Endodermal cell (in vitro differentiated cells): ENCODE measurements at places on chromosomes 2 and 18. TPM values are rescaled to one million over a fixed set of nuclear protein-coding genes. Genes with fewer than 3 reads are reported as not detected.
A peak's percentile ranks its signal among the peaks of the same experiment; 100 is the strongest.

DNA sequence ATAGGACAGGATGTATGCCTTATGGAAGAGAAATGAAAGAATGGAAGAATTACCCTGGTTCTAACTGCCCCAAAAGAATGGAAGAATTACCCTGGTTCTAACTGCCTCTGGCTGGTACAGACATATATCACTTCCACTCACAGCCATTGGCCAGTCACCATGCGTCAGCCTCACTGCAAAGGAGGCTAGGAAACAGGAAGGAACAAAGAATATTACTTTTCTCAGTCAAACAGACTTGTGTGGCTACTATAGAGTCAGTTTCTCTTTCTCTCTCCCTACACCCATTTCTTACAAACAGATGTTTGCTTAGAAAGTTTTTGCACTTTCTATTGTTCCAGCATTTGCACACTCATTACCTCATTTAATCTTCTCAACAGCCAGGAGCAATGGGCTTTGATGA is 1111.1 kb upstream of the KLHL29 start:
- peaks cover 5% of the 10 kb centered on the region for H3K4me1 ChIP-seq
- no peak overlapping the region for H3K27ac ChIP-seq
- H3K4me3 ChIP-seq: no peak overlapping the region
- H3K36me3 ChIP-seq: no peaks in the 10 kb centered on the region

GRCh38 chr2:3005859-3006501 is 371.6 kb downstream of the EIPR1 start:
- no peaks in the 10 kb centered on the region for H3K4me1 ChIP-seq
- H3K36me3 ChIP-seq: no peaks in the 10 kb centered on the region
- no peak overlapping the region for H3K4me3 ChIP-seq

- no peaks in the 10 kb centered on the region for H3K27me3 ChIP-seq
- no peak overlapping the region for H3K27ac ChIP-seq
- no peak for DNase-seq
- H3K4me1 ChIP-seq: peaks cover 3% of the 10 kb centered on the region
- H3K36me3 ChIP-seq: no peaks in the 10 kb centered on the region
These were observed 155.3 kb upstream of the ALKAL2 start for GRCh38 chr2:443216-443615.

DNA sequence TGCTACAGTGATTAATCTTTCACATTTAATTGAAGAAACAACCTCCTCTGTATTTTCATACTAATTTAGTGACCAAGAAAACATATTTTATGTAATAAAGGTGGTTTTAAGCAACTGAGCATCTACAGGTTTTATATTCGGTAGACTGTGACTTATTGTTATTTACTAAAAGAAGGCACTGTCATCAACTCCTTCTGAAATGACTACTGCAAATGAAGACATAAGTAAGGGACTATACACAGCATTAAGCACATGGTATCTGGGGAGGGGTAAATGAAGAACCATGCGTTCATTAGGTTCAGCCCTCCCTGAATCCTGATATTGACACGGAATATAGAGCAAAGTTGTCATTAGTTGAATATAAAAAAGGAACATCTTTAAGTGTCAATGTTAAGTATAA is 4.3 kb downstream of the CDH20 start:
- H3K27me3 ChIP-seq: peaks cover 34% of the 10 kb centered on the region
- no peak for DNase-seq
- no peaks in the 10 kb centered on the region for H3K36me3 ChIP-seq
- H3K4me3 ChIP-seq: no peak overlapping the region
- H3K4me1 ChIP-seq: no peaks in the 10 kb centered on the region

GRCh38 chr2:219627103-219628100 is at the start of gene SLC4A3:
TSS of gene SLC4A3 (plus strand) at chr2:219627630. CDS start at chr2:219627993, 363 bp downstream.
- no peaks in the 10 kb centered on the region for H3K4me1 ChIP-seq
- H3K4me3 ChIP-seq: peak within 1 kb of the TSS; percentile 73
- no peak within 1 kb of the TSS for H3K27ac ChIP-seq
- no peaks in the 10 kb centered on the region for H3K36me3 ChIP-seq
- peak; percentile 68 for DNase-seq
- peaks cover 9% of the 10 kb centered on the region for H3K27me3 ChIP-seq

Gene SP9
- not detected in 2 replicates for total RNA-seq
